NCI-H2227 treated with DMSO at 0.1 percent for 48 hours (cell line): ENCODE measurements at places on chromosomes 11 and 22.
A peak's percentile ranks its signal among the peaks of the same experiment; 100 is the strongest.

DNA sequence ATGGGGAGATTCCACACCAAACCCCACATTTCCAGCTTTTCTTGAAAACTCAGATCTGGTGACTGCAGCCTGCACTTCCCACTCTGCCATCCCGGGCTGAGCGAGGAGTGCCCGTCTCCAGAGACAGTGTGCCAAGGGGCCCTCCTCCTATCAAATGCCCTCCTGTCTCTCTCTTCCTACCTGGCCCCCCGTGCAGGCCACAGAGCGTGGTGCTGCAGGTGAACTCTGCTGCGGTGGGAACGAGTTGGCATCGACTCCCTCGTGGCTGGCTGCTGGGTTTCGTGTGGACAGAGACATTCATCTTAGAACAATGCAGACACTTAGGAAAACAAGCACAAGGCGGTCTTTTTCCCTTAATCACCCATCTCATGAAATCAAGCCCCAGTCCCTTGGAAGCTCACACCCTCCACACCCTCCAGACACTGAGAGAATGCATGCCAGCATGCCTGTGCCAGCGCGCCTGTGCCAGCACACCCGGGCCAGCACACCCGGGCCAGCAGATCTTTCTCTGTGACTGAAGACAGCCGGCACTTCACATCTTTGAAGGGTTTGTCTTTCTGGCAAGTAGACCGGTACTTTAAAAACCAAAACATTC lies 65.0 kb downstream of the PARVB start:
- no peak for DNase-seq

GRCh38 chr11:70876685-70877084 lies 375.7 kb downstream of the SHANK2 start:
- no peak for DNase-seq

DNA sequence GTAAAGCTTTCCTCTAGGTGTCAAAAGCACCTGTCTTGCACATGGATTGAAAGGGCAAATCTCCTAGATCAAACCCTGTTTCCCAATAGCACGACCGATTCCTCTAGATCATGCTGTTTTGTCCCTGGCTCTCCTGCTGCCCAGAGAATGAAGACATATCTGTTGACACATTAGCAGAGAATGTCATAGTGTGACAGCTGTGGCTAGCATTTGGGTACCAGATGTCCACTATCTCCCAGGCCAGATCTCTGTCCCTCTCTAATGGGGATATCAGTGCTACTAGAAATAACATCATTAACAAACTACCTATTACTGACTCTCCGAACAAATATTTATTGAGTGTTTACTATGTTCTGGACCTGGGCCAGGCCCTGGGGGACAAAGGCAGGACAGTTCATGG lies 72.4 kb upstream of the ISX start:
- no peak for DNase-seq

- DNase-seq, result no peak
These were observed 800 bp downstream of the KCTD21 start for GRCh38 chr11:78187366-78188285.

DNA sequence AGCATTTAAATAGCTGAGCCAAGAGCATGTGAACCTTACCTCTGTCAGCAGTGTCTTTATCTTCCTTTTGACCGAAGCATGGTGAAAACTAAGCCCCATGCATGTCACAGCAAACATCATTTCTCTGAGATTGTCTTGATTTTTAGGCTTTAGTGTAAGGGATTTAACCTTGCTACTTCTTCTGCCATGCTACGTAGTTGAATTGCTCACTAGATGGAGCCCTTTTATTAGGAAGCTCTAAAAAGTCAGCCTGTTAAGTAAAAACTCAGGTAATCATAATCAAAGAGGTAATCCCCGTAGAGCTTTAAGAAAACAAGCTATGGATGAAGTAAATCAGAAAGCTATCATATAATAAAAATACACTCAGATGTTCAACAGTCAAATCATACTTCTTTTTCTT lies 149.5 kb downstream of the PGR start:
- DNase-seq, result no peak

DNA sequence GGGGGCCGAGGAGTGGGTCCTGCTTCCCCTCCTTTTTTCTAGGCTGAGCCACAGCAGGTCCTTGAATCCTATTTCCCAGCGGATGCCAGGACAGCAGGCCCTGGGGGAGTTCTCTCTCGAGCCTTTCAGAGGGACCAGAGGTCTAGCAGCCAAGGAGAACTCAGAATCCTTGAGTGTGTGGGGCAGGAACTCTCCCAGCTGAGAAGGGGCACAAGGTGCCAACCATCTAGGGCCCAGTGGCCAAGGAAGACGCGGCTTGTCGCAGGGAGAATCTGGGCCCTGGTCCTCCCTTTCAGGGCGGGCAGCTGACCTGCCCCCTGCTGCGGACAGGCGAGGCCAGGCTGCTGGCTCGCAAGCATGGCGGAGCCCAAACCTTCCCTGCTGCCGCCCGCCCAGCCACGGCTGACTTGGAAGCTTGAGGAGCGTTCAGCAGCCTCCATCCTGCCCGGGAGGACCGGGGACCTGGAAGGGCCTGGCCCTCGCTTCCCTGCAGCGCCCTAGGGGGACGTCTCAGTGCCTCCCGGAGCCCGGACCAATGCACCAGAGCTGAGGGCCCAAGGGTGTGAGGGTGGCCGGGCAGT lies 972 bp upstream of the TSSC4 start:
- DNase-seq, result no peak

- DNase-seq, result no peak
These were observed 724 bp upstream of the RASGRP2 start for GRCh38 chr11:64744544-64745188.

- no peak for DNase-seq
These were observed 68.0 kb downstream of the RSF1 start for GRCh38 chr11:77752516-77752915.

- no peak for DNase-seq
These were observed 85.0 kb downstream of the BCR start for GRCh38 chr22:23265368-23265700.

- DNase-seq, result no peak
These were observed 15.3 kb downstream of the CLPB start for GRCh38 chr11:72418834-72419560.

DNA sequence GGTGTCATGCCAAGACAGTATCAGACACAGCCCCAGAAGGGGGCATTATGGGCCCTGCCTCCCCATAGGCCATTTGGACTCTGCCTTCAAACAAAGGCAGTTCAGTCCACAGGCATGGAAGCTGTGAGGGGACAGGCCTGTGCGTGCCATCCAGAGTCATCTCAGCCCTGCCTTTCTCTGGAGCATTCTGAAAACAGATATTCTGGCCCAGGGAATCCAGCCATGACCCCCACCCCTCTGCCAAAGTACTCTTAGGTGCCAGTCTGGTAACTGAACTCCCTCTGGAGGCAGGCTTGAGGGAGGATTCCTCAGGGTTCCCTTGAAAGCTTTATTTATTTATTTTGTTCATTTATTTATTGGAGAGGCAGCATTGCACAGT lies 14.6 kb downstream of the IL10RA start:
- DNase-seq, result no peak

DNA sequence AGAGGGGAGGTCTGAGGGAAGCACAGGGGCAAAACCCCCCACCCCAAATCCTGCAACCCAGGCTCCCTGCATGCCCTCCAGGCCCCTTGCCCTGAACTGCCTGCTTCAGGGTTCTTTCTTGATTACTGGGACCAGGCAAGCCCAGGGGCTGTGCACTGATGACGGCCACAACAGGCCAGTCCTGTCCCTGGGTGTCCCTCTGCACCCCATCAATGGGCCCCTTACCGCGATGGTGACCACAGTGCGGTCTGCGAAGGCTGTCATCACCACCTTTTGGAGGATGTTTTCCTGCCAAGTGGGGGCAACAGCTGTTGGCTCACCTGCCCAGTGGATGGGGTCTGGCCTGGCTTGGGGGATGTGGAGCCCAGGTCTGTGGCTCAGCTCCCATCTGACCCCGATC lies 5.0 kb upstream of the KCNJ11 start:
- no peak for DNase-seq

- no peak for DNase-seq
These were observed 149.0 kb downstream of the CEP164 start for GRCh38 chr11:117476531-117477142.

- DNase-seq, result no peak
These were observed 9.3 kb upstream of the GLB1L3 start for GRCh38 chr11:134266841-134267251.

GRCh38 chr22:20238901-20239675 lies 29.0 kb downstream of the RTN4R start:
- DNase-seq, result no peak

GRCh38 chr11:123742031-123742723 lies 717 bp upstream of the ZNF202 start:
- DNase-seq, result no peak

DNA sequence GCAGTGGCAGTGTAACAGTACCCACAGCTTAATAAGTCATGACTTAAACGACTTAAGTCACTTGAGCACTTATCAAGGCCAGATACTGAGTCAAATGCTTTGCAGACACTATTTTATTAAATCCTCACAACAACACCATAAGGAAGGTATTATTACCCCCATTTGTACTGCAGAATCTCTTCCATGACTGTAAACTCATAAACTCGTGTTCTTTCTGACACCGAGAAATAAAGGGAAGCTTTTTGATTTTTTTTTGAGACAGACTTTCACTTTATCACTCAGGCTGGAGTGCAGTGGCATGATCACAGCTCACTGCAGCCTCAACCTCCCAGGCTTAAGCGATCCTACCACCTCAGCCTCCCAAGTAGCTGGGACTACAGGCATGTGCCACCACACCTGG lies 103.8 kb downstream of the ABTB2 start:
- DNase-seq, result no peak

- no peak for DNase-seq
These were observed 18.8 kb upstream of the SUN2 start for GRCh38 chr22:38774496-38775166.

GRCh38 chr11:94823102-94823732 lies 55.1 kb downstream of the AMOTL1 start:
- no peak for DNase-seq

DNA sequence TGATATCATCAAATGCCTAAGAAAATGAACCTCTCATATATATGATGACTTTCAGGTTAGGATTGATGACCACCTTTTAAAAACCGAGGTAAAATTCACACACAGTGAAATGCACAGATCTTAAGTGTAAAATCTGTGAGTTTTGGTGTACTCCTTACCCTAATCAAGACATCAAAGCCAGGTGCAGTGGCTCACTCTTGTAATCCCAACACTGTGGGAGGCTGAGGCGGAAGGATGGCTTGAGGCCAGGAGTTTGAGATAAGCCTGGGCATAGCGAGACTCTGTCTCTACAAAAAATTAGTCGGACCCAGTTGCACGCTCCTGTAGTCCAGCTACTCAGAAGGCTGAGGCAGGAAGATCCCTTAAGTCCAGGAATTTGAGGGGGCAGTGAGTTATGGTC lies 140.4 kb downstream of the UVRAG start:
- no peak for DNase-seq

- no peak for DNase-seq
These were observed 39.4 kb downstream of the GLYATL2 start for GRCh38 chr11:58805065-58805464.

DNA sequence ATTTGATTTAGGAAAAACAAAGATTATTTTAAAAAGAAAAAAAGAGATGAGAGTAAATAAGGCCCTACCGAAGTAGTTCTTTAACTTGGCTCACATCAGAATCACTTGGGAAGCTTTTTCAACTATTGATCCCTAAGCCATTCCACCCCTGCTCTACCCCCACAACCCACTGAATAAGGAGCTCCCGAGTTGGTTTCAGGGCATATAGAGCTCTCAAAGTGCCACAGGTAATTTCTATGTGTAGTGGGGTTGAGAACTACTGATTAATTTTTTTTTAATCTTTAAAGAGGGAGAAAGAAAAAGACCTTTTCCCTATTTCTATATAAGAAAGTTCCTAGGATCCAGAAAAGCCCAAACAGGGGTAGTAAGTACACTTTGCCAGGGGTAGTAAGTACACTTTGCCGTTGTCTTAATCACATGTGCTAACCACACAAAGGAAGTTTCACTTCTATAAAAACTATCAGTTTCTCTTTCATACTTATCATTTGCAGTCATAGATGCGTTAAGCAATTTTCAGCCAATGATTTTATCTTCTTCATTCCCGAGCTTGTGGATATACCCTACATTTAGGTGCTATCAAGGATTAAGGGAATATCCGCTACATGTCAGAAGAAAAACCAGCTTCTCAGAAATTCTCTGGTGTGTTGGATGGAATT lies 108.4 kb upstream of the ZC3H12C start:
- DNase-seq, result no peak

GRCh38 chr22:47645923-47646322 lies 883.5 kb downstream of the TBC1D22A start:
- no peak for DNase-seq

- no peak for DNase-seq
These were observed 79.9 kb downstream of the TTC28 start for GRCh38 chr22:28599693-28600092.

- no peak for DNase-seq
These were observed 18.8 kb downstream of the MYEOV start for GRCh38 chr11:69312453-69313404.

- DNase-seq, result peak; percentile 6
These were observed 492 bp downstream of the JHY start for GRCh38 chr11:122882857-122883645.

- DNase-seq, result no peak
These were observed 67.3 kb downstream of the RNF169 start for GRCh38 chr11:74815966-74816365.

DNA sequence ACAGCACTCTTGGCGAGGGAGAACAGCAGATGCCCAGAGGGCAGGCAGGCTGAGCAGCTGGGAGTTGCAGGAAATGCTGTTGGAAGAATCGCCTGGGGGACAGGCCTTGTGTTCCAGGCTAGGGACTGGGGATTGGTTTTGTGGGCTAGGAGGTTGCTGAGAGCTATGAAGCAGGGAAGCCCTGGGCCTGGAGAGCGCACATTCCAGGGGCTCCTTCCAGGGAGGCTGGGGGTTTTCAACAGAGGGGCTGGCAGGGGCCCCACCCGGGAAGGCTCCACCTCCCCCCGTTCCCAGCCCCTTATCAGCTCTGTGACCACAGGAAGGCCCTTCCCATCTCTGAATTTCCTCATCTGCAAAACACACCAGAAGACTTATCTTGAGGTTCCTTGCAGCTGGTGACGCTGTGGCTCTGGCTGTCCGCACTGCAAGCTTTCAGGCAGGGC lies 21.7 kb downstream of the WNT11 start:
- DNase-seq, result no peak

GRCh38 chr11:15505155-15505554 lies 390.4 kb downstream of the INSC start:
- DNase-seq, result no peak

GRCh38 chr11:723120-723883 lies 17.3 kb downstream of the EPS8L2 start:
- DNase-seq, result peak; percentile 56

- no peak for DNase-seq
These were observed 76.0 kb downstream of the TRIM29 start for GRCh38 chr11:120061761-120062560.

GRCh38 chr22:19717691-19718455 lies 3.6 kb downstream of the SEPTIN5 start:
- DNase-seq, result peak; percentile 49

GRCh38 chr11:125394296-125394695 lies 101.8 kb downstream of the FEZ1 start:
- no peak for DNase-seq

- DNase-seq, result no peak
These were observed 7.2 kb downstream of the DDX10 start for GRCh38 chr11:108672113-108672512.

GRCh38 chr11:10379871-10380568 lies 75.0 kb upstream of the AMPD3 start:
- DNase-seq, result no peak
